ENCODE measurements at places on chromosomes 11 and 22.
A peak's percentile ranks its signal among the peaks of the same experiment; 100 is the strongest.

- peak; percentile 95 for DNase-seq
Measured at GRCh38 chr22:29842740-29843139, 4.7 kb upstream of the ASCC2 start.

DNA sequence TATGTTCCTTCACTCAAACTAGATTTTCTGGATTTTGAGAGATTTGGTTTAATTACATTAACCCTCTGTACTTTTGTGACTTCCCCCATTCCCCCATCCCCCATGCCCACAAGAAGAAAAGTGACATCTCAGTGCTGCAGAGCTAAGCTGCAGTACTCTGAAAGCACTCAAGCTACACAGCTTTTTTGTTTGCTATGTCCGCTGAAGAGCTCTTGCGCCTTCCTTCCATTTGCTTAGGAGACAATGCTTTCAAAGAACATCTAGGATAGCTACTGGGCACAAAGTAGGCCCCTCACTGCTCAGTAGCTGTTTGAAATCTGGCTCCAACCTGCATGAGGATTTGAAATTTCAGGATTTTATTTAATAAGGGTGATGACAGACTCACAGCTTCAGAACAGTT is 69.7 kb downstream of the SLC17A6 start:
- no peak for DNase-seq

DNA sequence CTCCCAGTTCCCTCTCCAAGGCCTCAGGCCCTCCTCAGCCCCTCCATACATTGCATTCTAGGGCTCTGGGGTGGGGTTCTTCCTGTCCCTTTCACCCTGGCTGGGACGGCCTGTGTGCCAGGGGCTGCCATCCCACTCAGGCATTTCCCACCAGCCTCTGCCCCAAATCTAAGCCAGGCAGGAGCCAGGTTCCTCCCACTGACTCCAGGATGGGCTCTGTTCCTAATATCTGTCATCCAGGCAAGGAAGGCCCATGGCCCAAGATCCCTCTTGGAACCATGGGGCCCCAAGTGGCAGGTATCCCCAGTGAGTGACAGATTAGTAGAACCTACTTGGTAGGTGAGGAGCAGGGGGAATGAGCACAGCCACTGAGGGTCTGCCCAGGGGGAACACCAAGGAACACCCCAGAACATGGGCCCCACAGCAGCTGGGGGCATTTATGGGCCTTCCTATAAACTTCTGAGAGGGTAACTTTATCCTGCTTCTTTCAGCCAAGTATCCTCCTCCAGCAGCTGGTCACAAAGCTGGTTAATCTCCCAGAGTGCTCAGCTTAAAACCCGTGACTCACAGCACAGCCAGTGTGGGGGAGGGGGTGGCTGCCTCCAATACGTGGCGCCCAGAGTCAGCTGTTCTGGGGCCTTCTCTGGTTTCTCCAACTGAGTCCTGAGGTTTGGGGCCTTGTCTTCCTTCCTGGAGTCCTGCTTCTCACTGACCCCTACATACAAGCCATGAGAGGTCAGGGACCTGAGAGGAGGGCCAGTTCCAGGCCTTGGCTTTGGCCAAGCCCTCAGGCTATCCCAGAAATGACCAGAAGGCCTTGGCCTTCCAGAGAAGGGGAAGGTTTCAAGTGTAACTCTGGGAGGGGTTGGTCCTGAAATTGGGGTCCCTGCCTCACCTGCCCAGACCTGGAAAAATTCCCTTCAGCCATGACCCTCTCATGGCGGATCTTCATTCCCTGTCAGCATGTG is 19.9 kb upstream of the MYOD1 start:
- DNase-seq: no peak

GRCh38 chr11:61967924-61968757 is 707 bp upstream of the FTH1 start:
- no peak for DNase-seq

DNA sequence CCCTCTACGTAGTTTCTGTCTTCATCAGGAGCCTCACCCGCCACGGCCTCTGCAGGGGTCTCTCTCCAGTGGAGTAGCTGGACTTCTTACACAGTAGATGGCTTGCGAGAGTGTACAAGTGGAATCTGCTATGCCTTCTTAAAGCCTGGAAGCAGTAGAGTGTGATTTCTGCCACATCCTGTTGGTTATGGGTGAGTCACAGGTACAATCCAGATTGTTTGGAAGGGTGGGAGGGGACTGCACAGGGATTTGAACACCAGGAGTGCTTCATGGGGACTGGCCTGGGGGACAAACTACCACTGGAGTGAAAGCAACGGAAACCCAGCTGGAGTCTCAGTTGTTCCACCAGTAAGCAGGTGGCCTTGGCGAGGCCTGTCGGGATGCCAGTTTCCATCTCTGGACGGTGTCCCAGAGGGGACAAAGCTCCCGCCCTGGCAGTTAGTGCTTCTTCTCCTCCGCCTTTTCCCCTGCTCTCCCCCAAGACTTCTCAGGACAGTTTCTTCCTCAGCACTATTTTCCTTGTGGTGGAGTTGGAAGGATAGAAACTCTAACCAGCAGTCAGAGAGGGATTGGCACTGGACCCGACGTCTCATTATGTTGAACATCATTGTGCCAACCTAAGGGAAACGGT is 85.0 kb upstream of the RCN1 start:
- DNase-seq: no peak

DNA sequence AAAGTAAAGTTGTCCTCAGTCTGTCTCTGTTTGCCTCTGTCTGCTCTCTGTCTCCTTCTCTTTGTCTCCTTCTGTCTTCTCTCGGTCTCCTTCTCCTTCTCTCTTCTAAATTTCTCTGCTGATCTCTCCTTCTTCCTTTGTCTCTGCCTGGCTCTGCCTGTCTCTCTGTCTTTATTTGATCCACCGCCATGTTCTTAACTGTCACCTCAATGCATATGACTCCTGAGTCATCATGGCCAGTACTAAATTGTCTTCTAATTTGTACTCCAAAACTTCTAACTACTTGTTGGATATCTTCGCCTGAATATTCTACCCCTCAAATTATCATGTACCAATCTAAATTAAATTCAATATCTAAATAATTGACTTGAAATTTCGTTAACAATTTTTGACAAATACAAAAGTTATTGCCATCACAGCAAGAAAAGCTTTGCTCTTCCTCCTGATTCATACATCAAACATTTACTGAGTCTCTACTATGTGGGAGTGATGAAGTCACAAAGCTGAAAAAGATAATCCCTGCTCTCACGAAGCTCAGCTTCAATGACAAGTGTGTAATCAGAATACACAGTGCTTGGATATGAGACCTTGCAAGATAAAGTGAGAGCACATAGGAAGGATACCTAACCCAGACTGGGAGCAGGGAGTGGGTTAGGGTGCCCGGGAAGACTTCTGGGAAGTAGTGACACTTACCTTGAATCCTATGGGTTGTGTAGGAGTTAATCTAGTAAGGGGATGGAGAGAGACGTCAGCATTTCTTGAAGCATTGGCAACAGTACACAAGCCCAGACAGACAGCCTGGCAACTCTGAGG is 193.0 kb downstream of the MAML2 start:
- no peak for DNase-seq

- DNase-seq: no peak
Measured at GRCh38 chr11:13762718-13763117, 94.2 kb downstream of the FAR1 start.

GRCh38 chr11:104090767-104091166 is 54.3 kb downstream of the DDI1 start:
- no peak for DNase-seq

- peak; percentile 93 for DNase-seq
Measured at GRCh38 chr22:33659448-33659847, 260.8 kb downstream of the LARGE1 start.

DNA sequence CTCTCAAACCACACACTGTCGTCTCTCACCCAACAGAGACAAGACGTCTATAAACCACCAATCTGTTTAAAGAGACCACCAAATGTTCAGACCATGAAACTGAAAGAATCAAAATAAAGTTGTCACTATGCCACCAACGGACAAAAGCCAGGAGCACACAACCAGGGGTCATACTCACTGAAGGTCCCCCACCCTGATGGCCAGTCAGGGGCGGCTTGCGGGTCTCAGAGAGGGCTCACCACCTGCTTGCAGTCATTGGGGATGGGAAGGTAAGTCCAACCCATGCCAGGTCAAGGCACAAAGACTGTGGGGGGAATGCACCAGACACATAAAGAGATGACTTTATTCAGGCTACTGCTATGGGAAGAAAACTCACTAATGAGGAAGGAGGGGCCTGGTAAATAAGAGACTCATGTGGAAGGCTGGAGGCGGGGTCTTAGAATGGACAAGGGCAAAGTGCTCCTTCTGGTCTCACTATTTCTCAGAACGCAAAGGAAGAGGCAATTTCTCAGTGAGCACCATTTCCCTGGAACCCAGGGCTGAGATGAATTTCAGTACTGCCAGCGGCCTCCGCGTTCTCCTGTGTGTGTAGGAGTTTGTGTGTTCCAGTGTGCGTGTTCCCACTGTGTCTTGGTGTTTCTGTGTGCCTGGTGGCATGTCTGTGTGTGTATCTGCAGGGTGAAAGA is 17.3 kb downstream of the SCARF2 start:
- no peak for DNase-seq

GRCh38 chr11:29435421-29435820 is 581.4 kb downstream of the KCNA4 start:
- no peak for DNase-seq

DNA sequence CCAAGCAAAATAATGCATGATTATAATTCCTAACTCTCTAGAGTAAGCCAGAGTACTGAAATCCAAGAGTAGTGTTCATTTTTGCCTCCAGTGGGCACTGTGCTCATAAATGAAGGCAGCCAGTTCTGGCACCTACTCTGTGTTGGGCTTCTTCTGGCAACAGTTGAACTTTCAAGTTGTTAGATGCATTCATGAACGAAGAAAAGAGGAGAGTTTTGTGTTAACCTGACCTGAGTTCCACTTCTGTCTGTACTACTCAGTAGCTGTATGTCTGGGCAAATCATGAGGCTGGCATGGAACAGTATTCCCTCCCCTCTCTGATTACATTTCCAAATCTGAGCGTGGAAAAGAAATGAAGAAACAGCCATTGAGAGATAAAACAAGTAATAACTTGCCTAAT is 20.3 kb upstream of the TENM4 start:
- DNase-seq: no peak

DNA sequence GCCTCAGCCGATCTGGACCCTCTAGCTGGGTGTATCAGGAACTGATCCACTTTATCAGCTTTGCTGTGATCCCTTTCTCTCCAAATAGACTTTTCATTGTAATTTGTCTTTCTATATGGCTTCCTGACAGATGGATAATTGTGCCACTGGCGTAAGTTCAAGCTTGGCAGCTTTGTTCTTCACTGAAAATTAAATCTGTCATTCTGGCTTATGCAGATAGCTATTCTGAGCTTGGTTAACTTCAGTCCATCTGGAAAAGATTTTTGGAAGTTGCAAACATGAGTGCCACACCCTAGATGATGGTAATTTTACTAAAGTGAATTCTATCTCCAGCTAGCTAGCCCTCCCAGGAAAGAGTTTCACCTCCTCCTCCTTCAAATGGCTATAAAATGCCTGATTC is 8.1 kb downstream of the OR5A2 start:
- DNase-seq: no peak

DNA sequence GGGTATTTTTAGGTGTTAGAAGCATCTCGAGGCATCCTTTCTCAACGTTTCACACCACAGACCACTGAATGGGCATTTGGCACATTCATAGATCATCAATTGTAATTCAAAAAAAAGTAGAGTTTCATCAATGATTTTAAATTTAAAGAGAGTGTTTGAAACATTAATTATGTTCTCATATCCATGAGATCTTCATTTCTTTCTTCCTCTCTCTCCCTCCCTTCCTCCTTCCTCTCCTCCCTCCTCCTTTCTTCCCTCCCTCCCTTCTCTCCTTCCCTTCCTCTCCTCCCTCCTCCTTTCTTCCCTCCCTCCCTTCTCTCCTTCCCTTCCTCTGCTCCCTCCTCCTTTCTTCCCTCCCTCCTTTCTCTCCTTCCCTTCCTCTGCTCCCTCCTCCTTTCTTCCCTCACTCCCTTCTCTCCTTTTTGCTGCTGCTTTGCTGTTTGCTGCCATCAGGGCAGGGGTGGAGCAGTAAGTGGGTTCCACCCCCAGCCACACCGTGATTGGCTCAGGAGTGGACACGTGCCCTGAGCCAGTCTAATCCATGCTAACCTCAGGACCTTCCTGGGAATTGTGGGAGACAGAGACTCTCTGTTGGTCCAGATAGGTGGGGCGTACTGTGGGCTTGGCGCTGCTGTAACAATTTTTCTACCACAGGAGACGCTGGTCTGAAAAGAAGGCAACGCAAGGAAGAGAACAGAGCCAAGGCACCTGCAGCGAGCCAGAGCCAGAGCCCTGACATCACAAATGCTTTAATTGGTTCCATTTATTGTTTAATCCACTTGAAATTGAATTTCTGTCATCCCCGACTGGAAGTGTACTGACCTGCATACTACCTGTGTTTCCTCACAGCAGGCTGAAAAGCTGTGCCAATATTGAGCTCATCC is 33.7 kb upstream of the APOBEC3A start:
- peak; percentile 78 for DNase-seq

DNA sequence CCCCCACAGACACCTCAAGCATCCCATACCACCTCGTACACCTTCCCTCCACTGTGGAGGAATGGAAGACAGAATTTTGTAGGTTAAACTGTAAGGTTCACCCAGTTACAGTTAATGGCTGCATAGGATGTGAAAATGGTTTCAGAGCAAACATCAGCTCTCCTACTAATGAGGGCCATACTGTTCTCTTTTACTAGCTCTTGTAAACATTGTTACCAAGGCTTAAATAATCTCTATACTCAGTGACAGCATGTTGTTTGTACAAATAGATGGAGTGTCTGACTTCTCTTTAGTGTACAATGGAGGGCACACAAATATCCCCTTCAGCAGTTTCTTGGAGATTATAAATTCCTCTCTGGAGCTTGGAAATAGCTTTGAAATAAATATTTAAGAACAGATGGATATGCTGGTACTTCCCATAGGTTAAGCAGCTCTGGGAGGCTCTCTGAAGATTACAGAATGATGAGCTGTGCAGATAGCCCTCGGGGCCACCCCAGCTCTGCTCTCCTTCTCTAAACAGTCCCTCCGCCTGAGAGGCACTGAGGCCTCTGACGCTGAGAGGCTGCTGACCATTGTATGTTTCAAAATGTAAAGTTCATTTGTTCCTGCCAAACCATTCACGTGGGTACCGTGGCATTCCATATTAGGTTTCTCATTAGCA is 25.7 kb downstream of the TTC12 start:
- no peak for DNase-seq

- no peak for DNase-seq
Measured at GRCh38 chr11:61917334-61918109, at the start of gene RAB3IL1. TSS of gene RAB3IL1 (minus strand) at chr11:61917566. CDS start at chr11:61917367, 199 bp downstream.

DNA sequence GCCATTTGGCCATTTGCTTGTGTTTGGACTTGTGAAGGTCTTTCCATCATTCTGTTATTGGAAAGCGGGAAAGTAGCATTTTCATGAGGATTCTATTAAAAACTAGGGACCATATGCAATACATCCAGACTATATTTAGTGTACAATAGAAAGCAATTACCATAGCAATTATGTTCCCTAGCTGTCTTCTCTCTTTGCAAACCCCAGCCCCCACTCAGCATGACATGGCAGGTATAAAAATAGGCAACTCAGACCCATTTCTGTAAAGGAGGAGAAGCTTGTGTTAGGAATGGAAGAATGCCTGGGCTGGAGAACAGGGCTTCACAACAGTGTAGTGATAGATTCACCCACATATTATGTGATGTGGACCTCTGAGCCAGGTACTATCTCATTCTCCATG is 12.4 kb downstream of the OR51B6 start:
- DNase-seq: no peak
